ENCODE measurements at places on chromosomes 2 and 18.

DNA sequence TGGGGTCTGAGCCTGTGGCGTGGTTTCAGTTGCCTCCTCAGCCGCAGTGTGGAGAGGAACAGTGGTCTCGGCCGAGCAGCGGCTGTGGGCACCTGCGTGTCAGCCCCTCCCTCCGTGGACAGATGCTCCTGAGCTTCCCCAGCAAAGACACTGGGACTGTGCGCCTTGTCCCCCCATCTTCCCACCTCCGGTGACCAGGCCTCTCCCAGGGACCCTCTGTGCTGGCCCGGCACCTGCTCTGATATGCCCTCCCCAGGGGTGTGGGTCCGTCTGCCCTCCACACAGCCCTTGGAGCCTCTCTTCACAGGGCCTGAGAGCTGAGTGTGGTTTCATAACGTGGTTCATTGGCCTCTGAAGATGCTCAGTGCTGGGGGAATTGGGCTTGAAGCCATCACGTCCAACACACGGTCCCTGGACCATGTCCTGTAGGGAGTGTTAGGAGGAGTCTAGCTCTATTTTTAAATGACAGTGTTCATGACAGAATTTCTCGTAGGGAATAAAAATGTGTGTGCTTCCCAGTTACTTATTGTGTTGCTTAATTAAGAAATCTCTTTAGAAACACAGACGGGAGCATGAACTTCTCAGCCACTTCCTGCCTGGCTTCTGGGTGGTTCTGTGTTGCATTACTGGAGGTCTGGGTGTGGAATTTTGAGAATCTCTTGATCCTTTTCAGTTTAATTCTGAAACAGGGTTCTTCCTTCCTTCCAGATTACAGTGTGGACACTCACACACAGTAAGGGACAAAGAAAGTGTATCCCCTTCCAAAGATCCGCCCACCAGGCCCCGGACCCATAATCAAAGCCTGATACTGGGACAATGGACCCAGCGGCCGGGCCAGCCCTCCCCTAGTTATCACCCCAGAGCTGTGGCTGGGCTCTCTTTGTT is 110.7 kb downstream of the NFATC1 start:
- DNase-seq = no peak

DNA sequence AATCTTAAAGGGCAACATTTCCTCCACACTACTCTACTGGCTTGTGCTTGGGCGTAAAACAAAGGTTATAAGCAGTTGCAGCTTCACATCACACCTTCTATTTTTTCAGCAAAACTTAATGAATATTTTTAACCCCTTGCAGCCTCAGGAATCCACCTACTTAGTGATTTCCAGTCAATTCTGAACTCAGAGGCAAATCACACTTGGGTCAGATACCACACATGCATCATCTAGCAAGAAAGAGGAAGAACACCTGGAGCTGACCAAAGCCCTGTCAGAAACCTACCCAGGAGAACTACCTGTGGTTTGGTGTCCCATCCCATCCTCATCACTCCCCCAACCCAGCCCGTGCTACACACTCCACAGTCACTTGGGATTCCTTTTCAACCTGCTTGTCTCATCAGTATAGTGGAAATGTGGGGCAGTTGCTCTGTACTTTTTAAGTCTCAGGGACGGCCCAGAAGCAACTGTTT is 25.5 kb downstream of the PIAS2 start:
- no peak for DNase-seq

DNA sequence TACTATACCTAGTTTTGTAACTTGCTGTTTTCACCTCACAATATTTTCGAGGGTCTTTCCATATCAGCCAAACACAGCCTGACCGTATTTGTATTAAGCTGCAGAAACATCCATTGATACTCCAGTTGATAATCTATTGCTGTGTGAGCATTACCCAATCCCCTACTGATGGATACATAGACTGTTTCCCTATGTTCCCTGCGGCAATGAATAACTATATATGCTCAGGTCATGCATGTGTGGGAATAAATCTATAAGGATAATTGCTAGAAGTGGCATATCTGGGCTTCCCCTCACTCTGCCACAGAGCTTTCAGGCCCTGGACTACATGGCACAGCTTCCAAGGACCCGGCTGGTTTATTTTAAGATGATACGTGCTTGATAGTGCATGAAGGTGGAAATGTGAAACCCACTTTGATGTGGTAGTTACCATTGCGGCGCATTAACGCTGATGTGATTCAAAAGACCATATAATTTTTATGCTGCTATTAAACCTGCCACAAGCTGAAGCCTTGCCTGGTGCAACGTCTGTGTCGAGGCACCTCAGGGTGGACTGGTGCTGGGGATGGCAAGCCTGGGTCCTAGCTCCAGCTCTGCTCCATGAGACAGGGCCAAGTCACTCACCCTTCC is 130.8 kb upstream of the MSH6 start:
- DNase-seq = no peak

DNA sequence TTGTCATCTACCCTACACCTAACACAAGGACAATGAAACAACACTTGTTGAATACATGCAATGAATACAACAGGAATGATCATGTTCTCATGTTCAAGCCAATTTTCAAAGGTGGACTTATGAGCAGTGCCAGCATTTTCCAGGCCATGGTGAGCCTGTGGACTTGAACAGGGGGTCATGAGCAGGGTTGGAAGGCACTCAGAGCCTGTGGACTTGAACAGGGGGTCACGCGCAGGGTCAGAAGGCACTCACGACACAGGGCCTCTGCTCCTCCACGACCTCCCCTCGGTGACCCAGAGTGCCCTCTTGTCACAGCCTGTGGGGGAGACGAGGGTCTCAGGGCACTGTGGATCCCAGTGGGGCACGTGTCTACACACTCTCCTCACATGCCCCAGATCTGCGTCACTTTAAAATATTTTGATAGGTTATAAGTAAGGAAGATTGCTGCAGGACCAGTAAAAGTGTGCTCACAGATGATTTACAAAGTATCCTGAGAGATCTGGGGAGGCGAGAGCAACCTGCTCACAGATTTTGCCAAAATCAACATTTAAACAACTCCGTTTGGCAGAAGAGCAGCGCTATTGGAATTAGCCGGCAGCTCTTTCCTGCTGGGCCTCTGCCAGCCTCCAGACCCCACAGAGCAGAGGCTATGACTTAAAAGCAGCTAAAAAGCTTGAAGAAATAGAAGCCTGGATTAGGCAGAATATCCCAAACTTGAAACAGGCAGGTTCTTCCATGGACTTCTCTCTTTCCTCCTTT is 121.9 kb downstream of the TMEM18 start:
- no peak for DNase-seq

- DNase-seq = no peak
Observed at GRCh38 chr18:50751490-50751889, 68.3 kb downstream of the MRO start.

DNA sequence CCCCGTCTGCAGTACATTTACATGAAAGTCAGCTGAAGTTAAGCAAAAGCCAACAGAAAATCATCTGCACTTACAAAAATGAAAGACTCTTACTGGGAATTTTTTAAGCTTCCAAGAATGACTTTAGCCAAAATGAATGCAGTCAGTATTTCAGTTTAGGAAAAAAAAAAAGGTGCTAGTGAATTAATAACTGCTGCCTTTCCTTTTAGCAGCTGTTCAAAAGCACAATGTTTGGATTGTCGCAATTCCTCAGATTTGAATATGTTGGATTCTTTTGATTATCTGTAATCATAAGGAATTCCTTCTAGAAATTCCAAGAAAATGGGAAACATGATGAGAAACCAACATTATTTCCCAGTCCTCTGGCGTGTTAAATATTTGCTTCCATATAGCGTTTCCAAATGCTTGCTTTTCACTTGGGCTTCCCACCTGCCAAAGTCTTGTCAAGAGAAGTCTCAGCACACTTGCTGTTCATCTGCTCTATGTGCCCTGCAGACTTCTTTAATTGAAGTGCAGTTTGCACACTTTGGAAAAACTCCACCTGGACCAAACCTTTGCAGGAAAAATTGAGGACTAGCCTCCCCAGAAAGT is 653.0 kb upstream of the SLC39A10 start:
- DNase-seq = no peak
